Activated naive CD4-positive, alpha-beta T cell treated with anti-CD3 and anti-CD28 coated beads, Interleukin-2, amount 50 U/mL, for 72 hours (primary cell): ENCODE measurements at places on chromosomes 6 and 20. TPM values are rescaled to one million over a fixed set of nuclear protein-coding genes. Genes with fewer than 3 reads are reported as not detected.

The NKX2-4 gene
- not detected for total RNA-seq

GRCh38 chr6:79261666-79262065, 27.2 kb upstream of the HMGN3 start:
- no peak for DNase-seq

- no peak for DNase-seq
Measured at GRCh38 chr6:45626087-45626891, 248.6 kb upstream of the SUPT3H start.

The TFAP2D gene
- not detected for total RNA-seq

The HTR1E gene
- not detected for total RNA-seq

- no peak for DNase-seq
Measured at GRCh38 chr6:25006565-25007001, 70.8 kb upstream of the RIPOR2 start.

DNA sequence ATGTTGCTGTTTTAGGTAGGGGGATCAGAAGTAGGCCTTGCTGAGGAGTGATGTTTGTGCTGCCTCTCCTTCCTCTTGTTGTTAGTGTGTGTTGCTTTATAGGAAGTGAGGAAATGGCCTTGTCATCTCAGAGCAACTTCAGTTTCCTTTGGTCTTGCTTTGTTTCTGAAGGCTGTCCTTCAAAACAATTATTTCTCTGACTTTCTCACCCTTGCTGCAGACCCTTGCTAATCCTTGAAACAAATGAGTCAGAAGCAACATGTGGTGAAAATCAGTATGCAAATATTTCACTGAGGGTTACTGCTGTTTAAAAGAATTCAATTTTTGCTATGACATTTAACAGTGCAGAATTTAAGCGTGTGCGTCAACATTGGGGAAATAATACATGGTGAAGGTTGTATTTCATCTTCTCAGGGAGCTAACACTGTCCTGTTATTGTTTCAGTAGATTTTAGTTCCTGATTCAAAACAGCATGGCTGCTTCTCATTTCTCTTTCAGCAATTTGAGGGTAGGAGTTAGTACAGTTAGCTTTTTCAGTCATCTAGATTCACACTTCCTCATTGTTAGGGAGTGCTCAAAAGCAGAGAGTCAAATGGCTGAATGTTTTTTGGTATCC, 13.8 kb downstream of the RNF144B start:
- DNase-seq: no peak

GRCh38 chr20:55783381-55783780, 221.9 kb downstream of the CBLN4 start:
- DNase-seq: no peak

DNA sequence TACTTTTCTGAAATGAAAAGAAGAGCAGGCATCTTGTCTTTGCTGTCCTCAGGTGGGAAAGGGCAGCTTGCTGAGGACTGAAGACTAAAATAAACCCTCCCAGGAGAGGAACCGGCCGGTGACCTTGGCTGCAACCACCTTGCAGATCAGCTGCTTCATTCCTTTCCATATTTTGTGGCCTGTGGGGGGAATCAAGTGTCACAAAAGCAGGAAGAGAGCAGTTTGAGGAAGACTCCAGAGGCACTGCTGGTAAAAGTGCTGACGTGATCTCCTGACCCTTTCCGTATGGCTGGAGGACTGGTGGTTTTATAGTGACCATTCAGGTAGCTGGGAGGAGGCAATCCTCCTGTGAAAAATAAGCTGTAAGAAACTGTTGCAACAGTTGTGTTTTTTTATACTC, 157.0 kb downstream of the PLCB4 start:
- no peak for DNase-seq

The PRDM1 gene
- 12.5 TPM for total RNA-seq
